ENCODE measurements at places on chromosomes 3 and 15.

DNA sequence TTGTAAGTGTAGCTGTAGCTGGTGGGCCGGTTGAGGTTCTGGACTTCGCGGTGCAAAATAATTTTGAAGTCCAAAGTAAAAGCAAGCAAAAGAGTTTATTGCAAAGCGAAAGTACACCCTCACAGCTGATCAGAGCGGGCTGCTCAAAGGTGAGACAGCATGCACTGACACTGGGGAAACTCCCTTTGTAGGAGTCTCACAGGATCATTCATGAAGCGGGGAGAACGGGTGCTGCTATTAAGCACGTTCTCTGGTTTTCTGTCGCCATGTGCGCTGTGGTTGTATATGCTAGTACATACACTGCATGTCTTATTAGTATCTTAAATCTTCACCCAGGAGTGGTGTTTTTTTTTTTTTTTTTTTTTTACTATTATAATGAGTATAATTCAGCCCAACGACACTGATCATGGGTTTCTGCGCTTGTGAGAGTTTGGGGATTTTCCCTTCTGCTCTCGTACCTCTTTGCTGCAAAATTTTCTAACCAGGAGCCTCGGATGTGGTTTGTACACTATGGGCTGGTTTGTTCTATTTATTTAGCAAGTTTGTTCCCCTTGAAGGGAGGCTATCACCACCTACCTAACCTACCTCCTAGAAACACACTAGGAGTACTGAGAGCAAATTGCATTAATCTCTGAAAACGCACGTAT is 1.4 kb upstream of the AP4E1 start:
- peak; percentile 51 for DNase-seq

DNA sequence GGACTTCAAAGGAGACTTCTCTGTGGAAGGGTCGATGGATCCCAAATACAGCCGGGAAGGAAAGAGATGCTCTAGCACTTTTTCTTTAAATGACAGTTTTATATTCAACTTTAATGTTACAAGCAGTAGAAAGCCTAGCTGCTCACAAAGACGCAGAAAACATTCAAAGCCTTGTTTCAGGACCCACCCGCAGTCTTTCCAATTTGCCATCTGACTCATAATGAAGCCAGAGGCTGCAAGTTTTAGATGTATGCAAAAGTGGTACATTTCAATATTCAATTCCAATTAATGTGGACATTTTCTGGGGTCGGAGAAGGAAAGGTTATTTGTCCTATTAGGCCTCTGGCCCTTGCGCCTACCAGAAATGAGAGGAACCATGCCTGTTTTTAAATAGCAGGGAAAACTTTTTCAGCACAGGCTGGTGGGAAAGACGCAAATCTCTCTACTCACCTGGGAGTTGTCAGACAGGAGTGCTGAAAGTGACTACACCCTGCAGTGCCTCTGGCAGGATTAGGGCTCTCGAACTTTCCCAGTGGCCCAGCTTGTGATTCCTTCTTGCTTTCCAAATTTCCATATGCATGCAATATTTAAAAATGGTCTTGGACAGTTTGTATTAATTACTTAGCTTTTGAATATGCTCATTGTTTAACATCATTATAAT is 117.4 kb upstream of the MBNL1 start:
- no peak for DNase-seq

GRCh38 chr3:6229778-6230410 is 631.0 kb upstream of the GRM7 start:
- no peak for DNase-seq

DNA sequence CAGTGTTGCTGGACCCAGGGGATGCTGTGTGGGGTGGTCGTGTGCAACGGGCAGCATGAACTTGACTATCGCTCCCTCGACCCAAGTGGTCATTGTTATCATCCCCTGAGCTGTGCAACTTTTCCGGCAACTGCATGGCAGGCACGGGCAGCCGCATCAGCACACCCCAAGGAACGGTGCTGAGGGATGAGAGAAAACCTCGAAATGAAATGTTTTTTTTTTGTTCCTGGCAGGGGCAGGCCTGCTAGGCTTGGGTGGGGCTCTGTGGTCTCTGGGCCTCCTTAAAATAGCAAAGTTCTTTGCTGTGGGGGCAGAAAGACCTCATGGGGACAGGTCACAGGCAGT is 51.4 kb downstream of the CORO2B start:
- DNase-seq = no peak

DNA sequence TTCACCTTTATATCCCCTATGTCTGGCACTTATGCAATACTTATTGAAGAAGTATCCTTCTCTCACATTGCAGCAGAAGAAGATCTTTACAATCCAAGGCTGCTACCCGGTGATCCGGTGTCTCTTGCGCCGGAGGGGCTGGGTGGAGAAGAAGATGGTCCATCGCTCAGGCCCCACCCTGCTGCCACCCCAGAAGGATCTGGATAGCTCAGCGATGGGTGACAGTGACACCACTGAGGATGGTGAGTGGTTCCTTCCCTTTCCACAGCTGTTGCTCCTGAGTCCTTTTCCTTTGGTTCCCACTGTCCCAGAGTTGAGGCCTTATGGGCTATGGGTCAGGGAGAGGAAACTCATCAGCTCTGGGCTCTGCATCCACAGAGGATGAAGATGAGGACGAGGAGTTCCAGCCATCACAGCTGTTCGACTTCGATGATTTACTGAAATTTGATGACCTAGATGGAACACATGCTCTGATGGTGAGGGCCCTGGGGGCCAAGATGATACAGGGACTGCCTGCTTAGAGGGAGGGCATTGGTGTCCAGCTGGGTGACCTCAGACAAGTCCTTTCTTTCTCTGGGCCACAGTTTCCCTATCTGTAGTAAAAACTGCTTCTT is 2.9 kb downstream of the TTLL3 start:
- no peak for DNase-seq

- DNase-seq = no peak
Observed at GRCh38 chr3:45606003-45606402, 11.5 kb downstream of the LIMD1 start.

- DNase-seq = no peak
Observed at GRCh38 chr3:171346582-171347300, 113.5 kb downstream of the TNIK start.

- no peak for DNase-seq
Observed at GRCh38 chr3:156460206-156460611, 94.7 kb downstream of the SSR3 start.

- DNase-seq = no peak
Observed at GRCh38 chr15:101494251-101494796, 4.8 kb upstream of the PCSK6 start.

DNA sequence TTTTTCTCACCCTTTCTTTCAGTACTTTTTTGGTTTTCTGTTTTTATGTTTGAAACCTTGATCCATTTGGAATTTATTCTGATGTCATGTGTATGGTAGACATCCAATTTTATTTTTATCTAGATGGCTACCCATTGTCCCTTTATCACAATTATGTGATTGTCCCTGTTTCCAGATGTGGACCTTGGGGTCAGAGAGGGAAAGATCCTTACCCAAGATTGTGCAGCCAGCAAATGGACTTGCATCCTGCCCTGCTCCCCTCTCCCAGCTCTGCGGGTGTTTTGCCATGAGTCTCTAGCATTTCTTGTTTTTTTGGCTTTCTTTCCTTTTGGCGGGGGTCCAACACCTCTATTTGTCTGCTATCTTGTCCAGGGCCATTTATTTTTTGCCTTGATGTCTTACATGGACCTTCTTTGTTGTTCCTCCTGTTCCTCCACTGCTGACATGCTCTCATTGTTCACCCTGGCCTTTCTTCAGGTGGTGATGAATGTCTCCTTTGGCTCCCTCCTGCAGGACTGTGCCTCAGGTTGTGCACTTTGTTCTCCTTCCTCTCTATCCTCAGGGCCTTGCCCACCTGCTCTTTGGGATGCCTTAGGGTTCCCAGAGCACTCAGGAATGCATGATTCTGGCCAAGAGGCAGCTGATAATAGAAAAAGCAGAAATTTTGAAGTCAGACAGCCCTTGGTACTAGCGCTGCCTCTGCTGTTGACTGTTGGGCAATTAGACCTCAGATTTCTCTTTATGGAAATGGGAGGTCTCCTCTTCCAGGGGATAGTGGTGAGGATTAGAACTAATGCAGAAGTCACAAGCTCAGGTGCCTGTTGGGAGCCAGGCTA is 84.3 kb downstream of the EEFSEC start:
- DNase-seq = no peak

DNA sequence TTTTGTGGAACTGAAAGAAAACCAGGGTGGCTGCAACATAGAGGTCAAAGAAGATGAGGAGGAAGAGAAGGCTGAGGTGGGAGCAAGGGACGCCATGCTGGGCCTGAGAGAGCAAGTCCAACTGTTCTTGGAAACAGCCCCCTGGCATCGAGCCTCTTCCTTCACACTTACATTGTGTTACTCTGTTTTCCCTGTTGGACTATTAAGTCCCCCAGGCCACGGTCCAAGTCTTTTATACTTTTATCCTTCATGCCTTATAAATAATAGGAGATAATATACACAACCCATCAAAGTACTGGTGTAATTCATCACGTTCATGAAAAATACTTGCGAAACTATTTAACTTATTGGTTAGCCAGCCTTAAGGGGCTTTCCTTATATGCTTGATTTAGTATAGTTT is 79.3 kb downstream of the ATG7 start:
- DNase-seq = no peak

- peak; percentile 78 for DNase-seq
Observed at GRCh38 chr15:62389885-62390790, 225.1 kb upstream of the C2CD4B start.

- DNase-seq = no peak
Observed at GRCh38 chr15:44441095-44441501, 13.7 kb downstream of the CTDSPL2 start.

- DNase-seq = no peak
Observed at GRCh38 chr3:79517766-79518413, 249.9 kb downstream of the ROBO1 start.

DNA sequence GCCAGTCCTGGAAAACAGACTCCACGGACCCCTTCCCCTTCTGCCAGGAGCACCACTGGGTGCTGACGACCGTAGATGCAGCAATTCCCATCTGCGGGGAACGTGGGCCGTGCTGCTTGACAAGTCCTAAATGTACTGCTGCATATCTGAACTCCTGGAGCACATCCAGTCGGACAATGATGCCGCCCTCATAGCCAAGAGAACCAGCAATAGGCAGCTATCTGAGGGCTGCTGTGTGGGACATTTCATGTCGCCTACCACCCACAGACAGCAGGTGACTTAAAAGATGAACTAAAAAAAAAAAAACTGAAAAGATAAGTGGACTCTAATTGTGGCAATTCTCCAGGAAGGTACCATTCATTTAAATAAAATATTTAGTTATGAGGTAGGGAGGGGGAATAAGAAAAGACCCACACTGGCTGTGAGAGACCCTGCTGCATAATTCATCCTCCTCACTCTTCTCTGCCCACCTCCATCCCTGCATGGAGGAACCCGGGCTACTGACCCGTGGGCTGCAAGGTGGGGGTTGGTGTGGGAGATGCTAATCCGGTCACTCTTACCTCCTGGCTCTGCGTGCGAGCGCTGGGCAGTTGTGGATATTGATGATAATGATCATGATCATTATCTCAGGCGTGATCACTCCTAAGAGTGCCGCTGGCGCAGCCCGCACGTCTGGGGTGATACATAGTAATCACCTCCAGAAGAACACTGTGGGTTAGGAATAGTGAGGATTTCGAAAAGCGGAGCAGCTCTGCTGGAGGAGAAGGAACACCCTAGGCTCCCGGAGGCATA is 28.3 kb downstream of the ALS2CL start:
- DNase-seq = no peak

DNA sequence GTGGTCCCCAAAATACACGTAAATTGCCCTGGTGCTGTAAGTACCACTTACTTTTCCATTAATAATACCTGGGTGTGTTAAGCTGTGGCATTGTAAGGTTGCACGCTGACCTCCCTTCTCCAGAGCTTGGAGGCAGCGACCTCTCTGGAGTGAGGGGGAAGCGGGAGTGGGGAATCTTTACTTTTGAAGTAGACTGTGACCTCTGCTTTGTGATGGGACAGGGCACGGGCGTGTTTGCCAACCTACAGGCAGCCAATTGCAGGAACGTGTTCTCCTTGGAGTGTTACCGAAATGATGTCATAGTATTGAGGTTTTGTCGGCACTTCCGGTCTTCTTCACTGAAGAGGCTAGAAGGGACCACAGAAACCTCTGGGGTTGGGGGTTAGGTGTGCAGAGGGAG is 227.3 kb upstream of the C2CD4B start:
- DNase-seq = peak; percentile 34

DNA sequence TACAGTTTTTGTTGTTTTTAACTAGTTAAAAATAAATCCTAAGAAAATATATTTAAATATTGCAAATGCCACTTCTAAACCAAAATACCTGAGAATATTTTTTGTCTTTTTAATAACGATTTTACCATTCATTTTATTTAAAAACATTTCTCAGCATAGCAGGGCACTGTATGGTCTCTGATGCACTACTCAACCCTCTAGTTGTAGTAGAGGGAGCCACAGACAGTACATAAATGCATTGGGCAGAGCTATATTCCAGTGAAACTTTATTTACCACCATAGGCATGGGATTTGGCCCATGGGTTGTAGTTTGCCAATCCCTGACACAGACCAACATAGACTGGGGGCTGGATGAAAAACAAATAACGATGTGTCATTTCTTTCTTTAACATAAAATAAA is 214.4 kb upstream of the UBE2E1 start:
- DNase-seq = no peak

DNA sequence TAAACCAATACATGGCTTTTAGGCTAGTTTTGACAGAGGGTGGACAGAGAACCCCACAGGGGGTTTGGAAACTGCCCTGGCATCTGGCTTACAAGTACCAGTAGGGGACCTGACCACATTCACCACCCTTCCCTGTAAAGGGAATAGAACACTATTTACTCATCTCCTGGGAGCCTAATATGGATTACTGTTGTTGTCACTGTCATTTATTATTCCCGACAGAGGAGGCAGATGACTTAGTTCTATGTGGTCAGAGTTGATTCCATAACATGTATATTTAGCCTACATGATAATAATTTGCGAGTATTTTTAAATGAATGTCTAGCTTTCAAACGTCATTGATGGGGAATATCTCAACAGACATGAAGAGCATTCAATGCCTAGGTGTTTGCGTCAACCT is 15.9 kb downstream of the ZBTB38 start:
- DNase-seq = no peak

GRCh38 chr3:126135071-126135405 is 45.3 kb downstream of the ALDH1L1 start:
- peak; percentile 18 for DNase-seq

DNA sequence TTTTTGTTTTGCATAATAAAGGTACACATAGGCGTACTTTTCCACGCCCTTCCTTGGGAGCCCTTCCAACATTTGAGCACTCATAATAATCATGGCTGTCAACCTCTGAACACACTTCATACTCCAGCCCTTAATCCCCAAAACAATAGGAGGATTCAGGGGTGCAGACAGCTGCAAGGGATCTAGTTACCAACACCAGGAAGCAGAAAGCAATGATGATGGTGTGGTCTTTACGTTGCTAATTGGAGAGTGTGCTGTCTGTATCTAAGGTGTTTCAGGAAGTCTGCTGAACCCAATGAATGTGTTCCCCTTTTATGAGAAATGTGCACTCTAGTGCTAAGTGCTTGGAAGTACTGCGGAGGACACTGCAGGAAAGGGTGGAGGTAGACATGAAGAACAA is 60.3 kb upstream of the PDZRN3 start:
- DNase-seq = peak; percentile 6

Data from left colon (tissue), 2 donors.